ENCODE measurements at places on chromosomes 12 and 14. TPM values are rescaled to one million over a fixed set of nuclear protein-coding genes. Genes with fewer than 3 reads are reported as not detected.

Gene MGST1
- polyA plus RNA-seq, result not detected

Gene NKX2-1
- polyA plus RNA-seq, result not detected

Gene RAB15
- polyA plus RNA-seq, result 0.58 TPM

Gene ARHGEF25
- polyA plus RNA-seq, result not detected

Gene TAS2R50
- not detected for polyA plus RNA-seq

Gene TMEM179
- not detected for polyA plus RNA-seq

Gene PMCH
- not detected for polyA plus RNA-seq

Gene HNF1A
- not detected for polyA plus RNA-seq

Gene CYP46A1
- not detected for polyA plus RNA-seq

Gene HOXC6
- not detected for polyA plus RNA-seq

Gene TOGARAM1
- polyA plus RNA-seq, result 11.0 TPM

Gene CCDC88C
- 30.5 TPM for polyA plus RNA-seq

Gene PGF
- not detected for polyA plus RNA-seq

Gene LUM
- polyA plus RNA-seq, result not detected

Gene ATP23
- polyA plus RNA-seq, result 18.3 TPM

Gene SLC10A1
- not detected for polyA plus RNA-seq

Gene LYZ
- polyA plus RNA-seq, result 9.2 TPM

Gene ARHGAP9
- 129 TPM for polyA plus RNA-seq

Gene TOMM20L
- not detected for polyA plus RNA-seq

Gene EML1
- polyA plus RNA-seq, result not detected

All from IgD-negative memory B cell (primary cell).